ENCODE measurements at places on chromosomes 12 and 14. TPM values are rescaled to one million over a fixed set of nuclear protein-coding genes. Genes with fewer than 3 reads are reported as not detected.
A peak's percentile ranks its signal among the peaks of the same experiment; 100 is the strongest.

DNA sequence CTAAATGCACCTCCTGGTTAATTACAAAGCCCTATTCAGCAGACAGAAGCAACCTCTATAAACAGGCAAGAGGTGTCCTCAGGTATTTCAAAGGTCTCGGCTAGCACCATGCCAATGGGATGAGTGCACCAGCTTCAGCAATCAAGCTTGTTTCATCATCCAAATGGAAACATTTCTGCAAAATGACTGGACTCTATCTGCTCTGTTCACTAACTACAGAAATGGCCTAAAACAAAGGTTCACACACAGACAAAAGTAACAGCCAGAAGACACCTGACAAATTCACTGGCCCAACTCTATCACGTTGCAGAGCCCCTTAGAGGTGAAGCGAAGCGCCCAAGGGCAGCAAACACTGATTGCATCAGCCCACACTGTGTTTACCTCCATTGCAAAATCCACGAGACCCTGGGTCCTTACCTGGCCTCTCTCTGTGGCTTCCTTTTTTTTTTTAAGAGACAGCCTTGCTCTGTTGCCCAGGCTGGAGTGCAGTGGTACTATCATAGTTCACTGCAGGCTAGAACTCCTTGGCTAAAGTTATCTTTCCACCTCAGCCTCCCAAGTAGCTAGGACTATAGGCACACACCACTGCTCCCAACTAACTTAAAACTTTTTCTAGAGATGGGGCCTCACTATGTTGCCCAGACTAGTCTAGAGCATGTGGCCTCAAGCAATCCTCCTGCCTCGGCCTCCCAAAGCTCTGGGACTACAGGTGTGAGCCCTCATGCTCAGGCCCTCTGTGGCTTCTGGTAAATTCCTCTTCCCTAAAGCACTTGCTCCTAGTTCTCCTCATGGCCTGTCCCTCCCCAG, 8.5 kb upstream of the SYNE3 start:
- peak overlapping the region; percentile 74 for H3K4me3 ChIP-seq
- DNase-seq: no peak
- H3K27me3 ChIP-seq: no peaks in the 10 kb centered on the region
- H3K27ac ChIP-seq: peak overlapping the region; percentile 94

- DNase-seq: no peak
- no peaks in the 10 kb centered on the region for H3K27me3 ChIP-seq
- H3K27ac ChIP-seq: no peak overlapping the region
- H3K36me3 ChIP-seq: no peaks in the 10 kb centered on the region
Measured at GRCh38 chr12:95412482-95413311, 61.3 kb upstream of the METAP2 start.

DNA sequence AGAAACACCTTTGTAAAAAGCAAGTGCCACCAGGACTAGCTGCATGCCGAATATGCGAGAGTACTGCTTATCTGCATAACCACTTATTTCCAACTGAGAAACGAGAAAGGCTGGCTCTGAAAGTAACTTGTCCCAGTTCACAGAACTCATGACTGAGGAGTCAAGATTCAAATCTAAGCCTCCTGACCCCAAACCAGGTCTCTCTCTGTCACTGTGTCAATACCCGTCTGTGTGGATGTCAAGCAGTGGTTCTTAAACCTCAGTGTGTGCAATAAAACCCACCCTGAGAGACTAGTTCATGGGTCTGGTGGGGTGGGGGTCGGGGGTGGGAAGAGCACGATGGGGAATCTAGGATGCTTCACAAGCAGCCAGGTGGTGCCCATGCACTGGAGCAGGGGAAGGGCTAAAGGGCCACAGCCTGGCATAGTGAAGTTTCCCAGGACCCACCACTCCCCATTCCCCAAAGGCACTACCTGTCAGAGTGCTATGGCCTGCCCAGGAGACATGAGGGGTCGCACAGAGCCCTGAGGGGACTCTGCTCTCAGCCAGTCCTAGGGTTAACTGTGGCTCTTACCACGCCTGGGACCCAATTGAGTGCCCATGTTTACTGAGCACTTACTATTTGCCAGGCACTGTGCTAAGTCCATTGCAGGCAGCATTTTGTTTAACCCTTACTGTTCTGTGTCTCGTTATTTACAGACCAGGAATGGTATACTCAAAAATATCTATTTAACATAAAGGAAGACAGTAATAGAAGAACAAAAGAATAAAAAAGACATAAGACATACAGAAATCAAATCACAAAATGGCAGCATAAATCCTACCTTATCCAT, 33.4 kb upstream of the PNMA1 start:
- DNase-seq: no peak
- peak overlapping the region; percentile 55 for H3K27ac ChIP-seq
- H3K4me3 ChIP-seq: no peak overlapping the region
- peaks cover 16% of the 10 kb centered on the region for H3K36me3 ChIP-seq
- peaks cover 99% of the 10 kb centered on the region for H3K4me1 ChIP-seq

Gene KRT3
- total RNA-seq: not detected

DNA sequence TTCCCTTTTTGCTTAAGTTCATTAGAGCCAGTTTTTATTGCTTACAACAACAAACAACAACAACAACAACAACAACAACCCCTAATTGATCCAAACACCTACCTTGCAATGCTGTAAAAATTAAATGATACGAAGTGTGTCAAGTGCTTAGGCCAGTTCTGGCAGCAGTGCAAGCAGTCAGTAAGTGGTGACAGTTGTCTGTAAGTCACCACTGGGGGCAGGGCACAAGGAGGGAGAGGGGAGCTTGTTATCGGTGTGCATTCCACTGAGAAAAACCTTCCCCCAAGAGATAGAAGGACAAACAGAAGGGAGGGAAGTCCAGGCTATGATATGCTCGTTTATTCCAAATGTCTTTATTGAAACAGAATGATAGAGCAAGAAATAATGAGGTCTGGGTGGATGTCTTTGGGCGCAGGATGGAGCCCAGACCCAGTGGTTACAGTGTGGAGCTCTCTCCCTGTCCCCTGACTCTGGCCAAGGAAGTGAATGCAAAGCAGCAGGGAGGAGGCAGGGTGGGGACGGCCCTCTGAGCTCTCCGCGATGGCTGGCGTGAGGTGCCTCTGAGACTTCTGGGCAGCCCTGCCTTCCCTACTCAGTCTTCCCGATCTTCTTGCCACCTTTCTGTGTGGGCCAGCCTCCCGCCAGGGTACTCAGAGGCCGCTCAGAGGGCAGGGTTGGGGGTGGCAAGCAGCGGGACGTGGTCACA, 6.5 kb downstream of the SLC22A17 start:
- no peak overlapping the region for H3K4me3 ChIP-seq
- peaks cover 10% of the 10 kb centered on the region for H3K27me3 ChIP-seq
- peaks cover under 1% of the 10 kb centered on the region for H3K4me1 ChIP-seq
- H3K27ac ChIP-seq: no peak overlapping the region
- no peaks in the 10 kb centered on the region for H3K36me3 ChIP-seq

Gene KRT72
- total RNA-seq: 3.2 TPM

- H3K27ac ChIP-seq: peak overlapping the region; percentile 99
- H3K36me3 ChIP-seq: peaks cover 75% of the 10 kb centered on the region
- DNase-seq: peak; percentile 33
- peak overlapping the region; percentile 97 for H3K4me3 ChIP-seq
- no peaks in the 10 kb centered on the region for H3K27me3 ChIP-seq
Measured at GRCh38 chr12:56723889-56724700, 1.0 kb downstream of the NACA start.

Gene ATXN7L3B
- total RNA-seq: 16.4 TPM

DNA sequence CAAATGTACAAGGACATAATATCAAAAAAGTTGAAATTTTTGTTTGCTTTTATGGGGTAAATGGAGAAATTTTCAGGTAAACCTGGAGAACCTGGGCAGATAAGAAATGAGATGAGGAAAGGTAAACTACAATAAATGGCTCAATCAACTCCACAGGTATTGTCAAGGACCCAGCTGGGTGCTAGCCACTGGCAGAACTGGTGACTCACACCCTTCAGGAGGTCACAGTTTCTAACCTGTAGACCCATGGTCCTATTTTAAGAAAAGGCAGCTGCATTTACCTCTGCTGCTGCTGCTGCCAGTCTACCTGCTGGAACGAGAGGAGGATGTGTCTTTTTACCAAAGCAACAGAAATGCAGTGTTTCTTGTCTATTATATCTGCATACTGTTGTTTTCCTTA, 226.6 kb downstream of the ALG10B start:
- H3K27ac ChIP-seq: no peak overlapping the region
- no peak for DNase-seq
- no peaks in the 10 kb centered on the region for H3K36me3 ChIP-seq
- no peaks in the 10 kb centered on the region for H3K4me1 ChIP-seq
- no peak overlapping the region for H3K4me3 ChIP-seq

Gene COX14
- total RNA-seq: 26.8 TPM

Data from activated CD4-positive, alpha-beta T cell treated with anti-CD3 and anti-CD28 coated beads for 36 hours (primary cell).